ENCODE measurements at places on chromosomes 12 and 14.

- no peak for DNase-seq
Measured at GRCh38 chr14:94123868-94124267, 5.5 kb downstream of the IFI27L2 start.

DNA sequence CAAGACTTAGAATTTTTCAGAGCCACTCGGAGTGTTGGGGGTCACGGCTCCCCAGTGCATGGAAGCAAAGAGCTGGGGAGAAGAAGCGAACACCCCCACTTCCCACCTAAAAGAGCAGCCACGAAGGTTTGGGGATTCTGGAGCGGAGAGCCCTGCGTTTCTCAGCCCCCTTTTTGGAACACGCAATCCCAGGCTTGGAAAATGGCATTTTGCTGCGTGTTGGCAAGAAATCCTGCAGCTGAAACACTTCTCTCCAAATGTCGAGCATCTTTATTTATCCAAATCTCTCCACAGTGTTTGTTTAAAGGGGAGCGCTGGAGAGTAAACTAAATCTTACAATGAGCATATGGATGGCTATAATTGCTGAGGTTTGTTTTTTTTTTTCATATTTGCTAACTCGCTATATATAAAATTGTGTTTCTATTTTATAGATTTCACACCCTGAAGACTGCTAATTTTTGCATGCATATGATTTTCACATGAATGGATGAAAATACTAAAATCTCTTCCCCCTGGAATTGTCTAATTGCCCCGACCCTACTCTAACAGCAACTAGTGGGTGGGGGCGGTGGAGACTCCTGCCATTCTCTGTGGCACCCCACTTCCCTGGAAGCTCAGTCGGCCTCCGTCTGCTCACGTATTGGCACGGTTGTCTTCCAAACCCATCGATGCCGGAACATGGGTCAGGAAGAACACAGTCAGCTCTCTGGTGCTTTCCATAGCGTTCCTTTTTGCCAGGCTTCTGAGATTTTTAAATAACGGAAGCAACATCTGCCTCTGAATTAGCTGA lies 120.5 kb downstream of the GCH1 start:
- no peak for DNase-seq

- DNase-seq: no peak
Measured at GRCh38 chr12:79690142-79690637, 574 bp downstream of the PAWR start.

GRCh38 chr12:78697817-78698415 lies 166.7 kb upstream of the SYT1 start:
- no peak for DNase-seq

GRCh38 chr14:44960646-44961045 lies 1.1 kb downstream of the KLHL28 start:
- no peak for DNase-seq

- no peak for DNase-seq
Measured at GRCh38 chr14:91237219-91237618, 7.3 kb downstream of the GPR68 start.

DNA sequence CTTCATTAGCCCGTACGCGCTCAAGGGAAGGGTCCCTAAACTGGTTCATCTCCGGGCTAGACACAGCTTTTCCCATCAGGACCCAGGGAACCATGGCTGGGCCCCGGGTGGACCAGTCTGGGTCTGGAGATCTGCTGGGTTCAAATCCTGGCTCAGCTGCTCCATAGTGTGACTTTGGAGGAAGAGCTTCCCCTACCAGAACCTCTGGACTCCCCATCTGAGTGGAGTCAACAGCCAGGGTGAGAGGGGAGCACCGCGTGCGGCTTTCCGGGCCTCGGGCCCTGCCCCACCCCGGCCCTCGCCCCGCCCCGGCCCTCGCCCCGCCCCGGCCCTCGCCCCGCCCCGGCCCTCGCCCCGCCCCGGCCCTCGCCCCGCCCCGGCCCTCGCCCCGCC lies 41.2 kb downstream of the BEGAIN start:
- no peak for DNase-seq

- no peak for DNase-seq
Measured at GRCh38 chr12:25872137-25872536, 86.3 kb upstream of the RASSF8 start.

DNA sequence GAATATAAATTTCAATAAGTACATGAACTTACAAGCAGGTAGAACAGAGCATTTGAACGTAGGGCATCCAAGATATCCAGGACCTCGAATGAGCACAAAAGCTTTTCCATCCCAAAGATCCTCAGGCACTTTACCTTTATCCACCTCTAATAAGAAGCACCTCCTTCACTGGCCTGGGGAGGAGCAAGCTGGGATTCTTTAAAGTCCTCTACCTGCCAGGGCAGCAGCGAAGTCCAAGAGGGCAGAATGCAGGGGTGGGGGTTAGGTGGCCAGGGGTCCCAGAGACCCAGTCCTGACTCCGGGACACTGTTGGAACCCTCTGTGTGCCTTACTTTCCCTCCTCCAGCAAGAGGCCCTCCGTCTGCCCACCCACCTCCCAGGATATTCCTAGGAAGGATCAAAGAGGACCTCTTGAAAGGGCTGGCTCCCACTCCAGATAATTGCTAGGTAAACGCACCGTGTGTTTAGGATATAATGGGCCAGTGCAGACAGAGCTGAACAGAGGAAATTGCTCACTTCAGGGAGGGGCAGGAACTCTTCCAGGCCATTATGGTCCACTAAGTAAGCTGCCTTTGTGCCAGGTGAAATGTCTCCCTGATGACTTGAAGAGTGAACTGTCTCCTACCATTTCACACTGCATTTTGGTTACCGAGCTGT lies 68.1 kb downstream of the TTC9 start:
- peak; percentile 98 for DNase-seq

DNA sequence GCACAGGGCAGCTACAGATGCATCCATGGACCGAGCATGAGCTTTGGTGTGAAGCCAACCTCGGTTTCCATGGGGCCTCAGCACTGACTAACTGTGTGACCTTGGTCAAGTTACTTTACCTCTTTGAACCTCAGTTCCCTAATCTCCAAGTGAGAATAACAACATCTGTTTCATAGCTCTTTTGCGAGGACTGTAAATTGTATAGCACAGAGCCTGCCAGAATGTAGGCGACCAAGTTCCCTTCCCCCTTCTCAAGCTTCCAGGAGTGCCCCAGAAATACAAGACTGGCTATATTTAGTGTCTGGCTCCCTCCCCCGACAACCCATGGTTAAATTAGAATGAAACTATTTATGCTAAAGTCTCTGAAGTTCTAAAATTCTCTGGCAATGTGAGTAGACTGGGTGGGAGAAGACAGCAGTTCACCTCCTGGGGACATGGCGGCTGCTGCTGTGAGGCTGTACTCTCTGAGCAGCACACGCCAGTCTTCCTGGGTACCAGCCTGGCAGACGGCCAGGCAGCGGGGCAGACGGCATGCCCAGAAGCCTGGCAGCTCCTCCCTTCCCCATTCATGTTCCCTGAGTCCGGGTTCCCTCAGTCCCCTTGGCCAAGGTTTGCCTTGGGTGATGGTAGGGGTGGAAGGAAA lies 22.0 kb upstream of the TMED10 start:
- DNase-seq: no peak

DNA sequence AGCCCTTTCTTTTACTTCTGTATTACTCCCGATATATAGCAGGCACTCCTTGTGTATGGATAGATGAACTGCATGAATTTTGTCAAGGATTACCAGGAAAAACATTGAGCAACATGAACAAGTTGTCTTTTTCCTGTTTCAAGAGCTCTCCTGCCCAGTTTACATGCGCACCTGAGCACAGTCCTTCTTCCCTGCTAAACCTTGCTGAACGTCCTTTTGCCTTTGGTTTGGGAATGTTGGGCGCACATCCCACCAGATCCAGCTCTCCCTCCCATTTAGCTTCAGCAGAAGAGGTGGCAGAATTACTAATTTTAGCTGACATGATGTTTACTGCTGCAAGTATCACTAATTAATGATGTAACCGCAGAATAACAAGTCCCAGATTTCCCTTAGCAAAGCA lies 121.4 kb upstream of the TMCC3 start:
- DNase-seq: no peak

GRCh38 chr14:23167116-23167847 lies 16.2 kb downstream of the SLC7A8 start:
- DNase-seq: no peak

- DNase-seq: no peak
Measured at GRCh38 chr12:98578821-98579220, 14.7 kb upstream of the SLC25A3 start.

All from NCI-H187 treated with DMSO at 0.1 percent for 48 hours (cell line).